ENCODE measurements at places on chromosomes 1 and 21.

DNA sequence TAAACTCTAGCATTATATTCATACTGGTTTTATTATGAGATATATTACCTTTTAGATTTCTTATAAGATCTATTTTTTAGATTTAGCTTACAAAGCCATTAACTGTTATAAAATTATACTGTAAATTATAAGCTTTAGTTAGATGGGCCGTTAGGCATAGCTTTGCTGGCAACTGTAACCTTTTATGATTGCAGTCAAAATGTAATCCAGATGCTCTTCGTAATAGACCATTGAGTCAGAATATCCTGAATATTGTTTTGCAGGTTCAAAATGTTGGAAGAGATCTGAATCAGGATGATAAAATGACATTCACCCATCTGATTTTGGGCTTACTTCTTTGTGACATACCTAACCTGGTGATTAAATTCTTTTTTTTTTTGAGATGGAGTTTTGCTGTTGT, 20.9 kb downstream of the ITSN1 start:
- no peak for DNase-seq

DNA sequence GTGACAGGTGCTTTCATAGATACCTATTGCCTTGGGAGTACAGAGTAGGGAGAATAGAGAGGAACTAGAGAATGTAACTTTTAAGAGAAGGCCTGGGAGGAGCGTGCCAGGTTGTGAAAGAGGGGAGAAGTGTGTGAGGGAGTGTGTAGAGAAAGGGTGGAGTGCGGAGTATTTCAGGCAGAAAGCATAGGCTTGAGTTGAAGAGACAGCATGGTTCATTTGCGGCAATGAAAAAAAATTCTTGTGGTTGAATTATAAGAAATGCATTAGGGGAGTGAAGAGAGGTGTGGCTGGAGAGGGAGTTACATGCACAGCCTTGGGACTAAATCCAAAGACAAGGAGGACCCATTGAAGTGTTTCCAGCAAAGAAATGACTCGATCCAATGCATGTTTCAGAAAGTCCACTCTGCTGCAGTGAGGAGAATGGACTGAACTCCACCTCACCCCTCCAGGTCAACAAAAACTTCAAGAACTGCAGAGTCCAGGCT, 81.7 kb upstream of the ADAM30 start:
- DNase-seq, result no peak

GRCh38 chr1:162381383-162381782, at the start of gene C1orf226:
C1orf226 (plus strand) TSS chr1:162381728; CDS start chr1:162381902, 174 bp downstream.
- DNase-seq, result no peak

GRCh38 chr1:192631749-192632148, 4.2 kb upstream of the RGS13 start:
- no peak for DNase-seq

GRCh38 chr1:35557118-35557610, at the start of gene KIAA0319L:
KIAA0319L (minus strand) TSS chr1:35557403; CDS start chr1:35554491, 2,912 bp downstream.
- peak; percentile 74 for DNase-seq

DNA sequence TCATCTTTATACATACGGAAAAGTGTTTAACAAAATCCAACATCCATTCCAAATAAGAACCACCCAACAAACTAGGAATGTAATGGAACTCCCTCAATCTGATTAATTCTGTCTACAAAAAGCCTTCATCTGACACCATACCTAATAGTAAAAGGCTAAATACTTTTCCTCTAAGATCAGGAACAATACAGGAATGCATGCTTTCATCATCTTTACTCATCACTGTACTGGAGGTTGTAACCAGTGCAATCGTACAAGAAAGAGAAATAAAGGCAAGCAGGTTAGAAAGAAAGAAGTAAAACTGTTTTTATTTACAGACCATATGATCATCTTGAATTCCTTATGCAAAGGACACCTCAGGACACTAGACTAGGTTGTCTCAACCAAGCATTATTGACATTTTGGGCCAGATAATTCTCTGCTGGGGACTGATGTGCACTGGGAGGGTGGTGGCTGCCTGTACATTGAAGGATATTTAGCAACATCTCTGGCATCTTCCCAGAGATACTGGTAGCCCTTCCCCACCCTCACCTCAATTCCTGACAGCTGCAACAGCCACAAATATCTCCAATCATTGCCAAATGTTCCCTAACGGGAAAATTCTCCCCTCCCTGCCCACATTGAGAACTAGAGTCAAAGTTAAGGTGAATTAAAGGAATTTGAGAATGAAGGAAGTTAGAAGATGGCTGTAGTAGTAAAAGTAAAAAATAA, 30.6 kb upstream of the INSL5 start:
- DNase-seq, result no peak

DNA sequence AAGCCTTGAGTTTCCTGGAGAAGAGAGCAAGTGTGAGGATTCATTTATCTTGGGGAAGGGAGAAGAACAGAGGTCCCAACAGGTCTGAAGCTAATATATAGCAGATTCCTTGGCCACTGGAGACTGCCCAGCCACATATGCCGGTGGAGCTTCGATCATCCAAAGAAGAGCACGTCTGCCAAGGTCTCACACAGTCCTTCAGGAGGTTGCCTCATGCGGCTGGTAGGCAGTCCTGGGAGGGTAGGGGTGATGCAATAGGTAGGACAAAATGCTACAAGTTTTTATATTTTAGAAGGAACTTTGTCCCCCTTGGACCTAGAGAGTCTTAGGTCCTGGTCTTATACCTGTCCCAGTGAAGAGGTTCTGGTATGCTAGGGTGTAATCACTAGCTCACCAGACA, 582.5 kb downstream of the DPYD start:
- no peak for DNase-seq

DNA sequence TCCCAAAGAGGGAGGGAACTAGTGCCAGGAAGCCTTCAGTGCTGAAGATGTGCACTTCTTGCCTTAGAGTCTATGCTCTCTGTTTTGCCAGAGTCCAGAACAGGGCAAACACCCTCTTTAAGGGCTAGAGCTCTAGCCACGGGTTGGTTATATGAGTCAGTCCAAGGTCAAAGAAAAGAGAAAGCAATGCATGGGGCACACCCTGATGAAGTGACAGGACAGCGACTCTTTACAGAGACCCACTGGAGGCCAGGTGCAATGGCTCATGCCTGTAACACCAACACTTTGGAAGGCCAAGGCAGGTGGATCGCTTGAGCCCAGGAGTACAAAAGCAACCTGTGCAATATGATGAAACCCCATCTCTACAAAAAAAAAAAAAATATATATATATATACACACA, 86.1 kb downstream of the TGFBR3 start:
- no peak for DNase-seq

- no peak for DNase-seq
Observed at GRCh38 chr1:15465674-15466073, 9.1 kb downstream of the CELA2A start.

DNA sequence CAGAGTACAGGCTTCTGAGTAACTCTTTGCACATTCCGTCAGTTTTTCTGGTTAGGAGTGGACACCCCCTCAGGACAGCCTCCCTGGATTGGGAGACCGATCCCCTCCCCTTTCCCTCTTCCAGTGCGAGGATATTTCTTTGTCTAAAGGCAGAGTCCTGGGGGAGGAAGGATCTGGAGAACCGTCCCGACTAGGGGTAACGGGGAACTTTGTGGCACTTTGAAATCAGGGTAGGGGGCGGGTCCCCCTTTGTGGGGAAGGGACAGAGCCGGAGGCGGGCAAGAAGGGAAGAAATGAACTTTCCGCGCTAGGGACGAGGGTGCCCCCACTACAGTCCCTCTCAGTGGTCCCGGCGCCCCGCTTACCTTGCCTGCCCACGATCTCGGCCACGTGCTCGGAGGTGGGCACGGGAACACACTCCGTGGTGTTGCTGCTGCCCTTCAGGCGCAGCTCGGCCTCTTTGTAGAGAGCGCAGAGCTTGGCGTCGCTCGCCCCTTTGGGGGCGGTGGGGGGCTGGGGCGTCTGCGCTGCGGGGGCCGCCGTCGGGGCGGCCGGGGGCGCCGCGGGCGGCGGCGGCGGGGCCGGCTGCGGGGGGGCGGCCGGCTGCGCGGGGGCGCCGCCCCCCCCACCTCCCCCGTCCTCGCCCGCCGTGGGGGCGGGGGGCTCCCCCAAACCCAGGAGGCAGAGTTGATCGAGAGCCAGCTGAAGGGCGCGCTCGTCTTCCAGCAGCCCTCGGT, 917 bp downstream of the MEX3A start:
- DNase-seq, result no peak

- no peak for DNase-seq
Observed at GRCh38 chr1:5934058-5934884, 58.0 kb downstream of the NPHP4 start.
